ENCODE measurements at places on chromosomes 2 and 18.

DNA sequence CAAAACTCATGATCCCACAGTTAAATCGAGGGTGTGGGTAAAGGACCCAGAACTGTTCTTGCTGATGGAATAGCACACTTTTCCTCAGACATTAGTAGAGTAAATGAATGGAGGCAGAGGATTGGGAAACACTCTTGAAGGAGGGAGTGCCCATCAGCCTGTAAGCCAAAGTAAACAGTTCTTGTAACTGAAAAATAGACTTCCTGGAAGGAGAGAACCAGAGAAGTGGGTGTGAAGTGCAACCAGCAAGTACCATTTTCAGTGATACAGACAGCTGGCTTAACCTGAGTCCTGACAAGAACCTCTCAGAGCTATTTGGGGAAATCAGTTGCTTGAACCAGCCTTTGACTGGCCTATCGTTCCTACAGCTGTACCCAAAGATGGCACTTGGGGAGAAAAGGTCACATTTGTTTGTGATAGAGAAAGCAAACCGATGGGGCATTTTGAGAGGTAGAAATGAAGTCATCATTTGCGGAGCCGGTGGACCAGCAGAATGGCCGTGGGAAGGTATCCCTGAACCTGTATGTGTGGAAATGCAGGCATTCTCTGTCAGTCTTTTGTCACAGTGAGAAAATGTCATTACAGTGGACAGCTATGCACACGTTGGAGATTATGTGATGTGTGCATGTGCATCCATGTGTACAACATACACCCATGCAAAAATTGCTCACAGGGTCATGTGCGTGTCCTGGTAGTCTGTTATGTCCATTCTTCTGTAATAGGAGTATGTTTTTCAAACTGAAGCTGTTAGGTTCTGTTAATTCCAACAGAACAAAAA, 17.8 kb downstream of the CRIM1 start:
- DNase-seq: peak; percentile 77

DNA sequence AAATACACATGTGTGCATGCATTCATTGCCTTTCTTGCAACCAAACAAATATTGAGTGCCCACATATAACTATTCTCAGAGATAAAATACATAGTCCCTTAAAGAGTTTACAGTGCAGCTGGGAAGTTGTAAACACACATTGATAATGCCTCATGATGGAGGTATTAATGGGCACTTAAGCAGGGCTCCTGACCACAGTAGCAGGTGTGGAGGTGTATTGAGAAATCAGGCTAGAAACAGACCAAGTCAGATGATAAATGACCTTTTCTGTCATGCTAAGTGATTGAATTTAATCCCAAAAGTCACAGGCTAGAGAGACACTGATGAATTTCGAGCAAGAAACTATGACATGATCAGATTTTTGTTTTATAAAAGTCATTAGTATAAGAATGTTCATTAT, 157.7 kb downstream of the ZNF385B start:
- no peak for DNase-seq

DNA sequence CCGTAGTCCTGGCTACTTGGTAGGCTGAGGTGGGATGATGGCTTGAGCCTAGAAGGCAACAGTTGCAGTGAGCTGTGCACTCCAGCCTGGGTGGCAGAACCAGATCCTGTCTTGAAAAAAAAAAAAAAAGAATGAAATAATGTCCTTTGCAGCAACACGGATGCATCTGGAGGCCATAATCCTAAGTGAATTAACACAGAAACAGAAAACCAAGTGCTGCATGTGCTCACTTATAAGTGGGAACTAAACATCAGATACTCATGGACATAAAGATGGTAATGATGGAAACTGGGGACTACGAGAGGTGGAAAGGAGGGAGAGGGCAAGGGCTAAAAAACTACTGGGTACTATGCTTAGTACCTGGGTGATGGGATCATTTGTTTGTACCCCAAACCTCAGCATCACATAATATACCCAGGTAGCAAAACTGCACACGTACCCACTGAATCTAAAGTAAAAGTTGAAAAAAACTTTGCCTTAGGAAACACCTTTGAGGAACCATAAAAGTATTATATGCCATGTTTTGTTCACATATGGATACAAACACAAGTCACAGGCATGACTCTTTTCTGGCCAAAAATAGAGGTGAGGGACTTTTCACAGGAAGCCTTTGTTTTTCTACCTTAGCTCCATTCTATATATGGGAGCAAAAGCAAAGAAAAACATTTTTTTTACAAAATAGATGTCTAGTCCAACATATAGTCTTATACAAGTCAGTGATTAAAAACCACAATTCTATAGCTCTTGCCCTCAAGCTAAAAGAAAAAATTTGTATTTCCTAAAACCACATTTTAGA, 36.6 kb downstream of the GPR155 start:
- no peak for DNase-seq

DNA sequence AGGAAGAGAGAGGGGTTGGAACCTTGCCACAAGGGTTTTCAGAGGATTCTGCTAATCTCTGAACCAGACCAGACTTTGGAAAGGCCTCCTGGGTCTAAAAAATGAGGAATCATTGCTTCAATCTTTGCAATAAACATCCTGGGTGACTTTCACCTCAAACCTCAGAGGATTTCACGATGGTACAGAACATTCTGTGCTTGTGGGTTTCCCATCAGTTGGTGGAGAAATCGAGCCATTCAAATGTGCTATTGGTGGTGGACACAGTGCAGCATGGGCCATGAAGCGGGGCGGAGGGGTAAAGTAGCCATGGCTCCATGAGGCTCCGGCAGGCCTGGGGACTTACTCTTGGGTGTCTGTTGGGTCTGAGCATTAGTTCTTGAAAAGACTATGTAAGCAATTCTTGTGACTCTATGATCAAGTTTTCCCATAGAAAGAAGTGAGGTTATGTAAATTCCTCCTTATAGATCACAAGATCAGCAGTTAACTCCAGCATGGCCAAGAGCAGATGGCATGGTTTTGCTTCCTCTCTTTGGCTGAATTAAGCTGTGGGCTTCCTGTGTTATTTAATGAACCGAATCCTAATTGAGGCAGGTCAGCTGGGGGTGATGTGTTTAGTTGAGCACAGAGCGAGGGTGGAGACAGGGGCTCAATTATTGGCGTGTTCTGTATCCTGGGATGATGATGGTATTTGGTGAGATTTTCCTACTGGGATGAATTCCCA, 1.9 kb upstream of the IL1R2 start:
- no peak for DNase-seq

DNA sequence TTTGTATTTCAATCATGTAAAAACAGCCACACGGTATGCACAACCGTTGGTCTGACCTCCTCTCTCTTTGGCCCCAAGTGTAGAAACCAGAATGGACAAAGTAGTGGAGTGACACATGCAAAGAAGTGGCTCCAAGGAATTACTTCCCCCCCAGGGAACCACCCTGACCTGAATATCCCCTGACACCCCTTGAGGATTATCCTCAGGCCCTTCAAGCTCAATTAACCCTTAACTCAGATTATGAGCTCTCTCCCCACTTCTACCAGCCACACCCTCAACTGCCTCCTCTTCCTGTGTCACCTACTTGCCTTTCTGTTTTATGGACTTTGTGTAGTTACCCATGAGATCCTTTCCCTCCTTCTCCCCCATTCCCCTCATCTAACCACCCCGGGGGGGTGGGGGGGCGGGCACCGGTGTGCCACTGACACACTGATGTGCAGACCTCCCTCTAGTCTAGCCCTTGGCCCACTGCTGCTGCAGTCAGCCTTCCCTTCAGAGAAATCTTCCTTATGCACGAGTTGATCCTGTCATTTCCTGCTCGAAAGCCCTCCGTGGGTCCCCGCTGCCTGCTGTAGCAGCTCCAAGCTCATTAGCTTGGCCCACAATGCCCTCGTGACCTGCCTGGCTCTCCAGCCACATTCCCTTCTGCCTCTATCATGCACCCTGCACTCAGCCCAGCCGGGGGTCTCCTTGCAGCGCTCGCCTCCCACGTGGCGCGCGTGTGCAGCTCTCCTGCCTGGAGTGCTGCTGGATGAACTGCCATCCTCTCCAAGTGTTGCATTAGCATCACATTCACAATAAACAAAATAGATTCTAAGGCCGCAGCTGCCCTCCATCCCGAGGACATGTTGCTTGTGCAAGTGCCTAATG, 40.1 kb upstream of the TMEM177 start:
- DNase-seq: no peak

DNA sequence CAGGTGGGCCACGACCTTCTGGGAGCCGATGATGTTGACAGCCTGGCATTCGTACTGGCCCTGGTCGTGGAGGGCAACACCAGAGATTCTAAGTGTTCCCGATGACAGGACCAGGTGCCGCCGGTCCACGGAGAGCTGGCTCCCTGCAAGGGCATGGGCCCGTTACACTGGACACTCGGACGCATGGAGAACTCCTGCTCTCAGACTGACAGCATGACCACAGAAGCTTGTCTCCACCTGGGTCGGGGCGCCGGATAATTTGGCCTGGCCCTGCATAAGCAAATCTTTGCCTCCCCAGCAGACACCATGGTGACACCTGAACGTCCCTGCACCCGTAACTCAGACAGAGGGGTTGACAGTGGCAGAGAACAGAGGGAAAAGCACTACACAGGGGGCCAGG, 80.7 kb downstream of the PXDN start:
- DNase-seq: no peak

GRCh38 chr2:27773959-27774358, 2.4 kb downstream of the MRPL33 start:
- no peak for DNase-seq

GRCh38 chr2:6826081-6826913, 39.4 kb downstream of the CMPK2 start:
- DNase-seq: peak; percentile 60

GRCh38 chr2:101002562-101003277, 631 bp downstream of the RPL31 start:
- no peak for DNase-seq

DNA sequence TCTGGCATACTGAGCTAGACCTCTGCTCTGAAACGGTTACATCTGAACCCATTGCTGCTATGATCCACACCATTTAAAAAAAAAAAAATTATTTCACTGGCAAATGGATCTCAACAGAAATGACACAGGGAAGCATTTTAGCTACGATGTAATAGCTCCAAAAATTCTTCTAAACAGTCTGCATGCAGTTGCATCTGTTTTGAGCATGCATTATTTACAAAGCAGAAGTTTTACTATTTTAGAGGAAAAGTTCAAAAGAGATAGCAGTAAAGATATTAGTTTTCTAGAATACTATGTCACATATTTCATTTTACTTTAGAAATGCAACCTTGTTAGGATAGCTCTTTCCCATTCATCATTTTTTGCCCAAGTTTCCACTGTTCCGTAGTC, 265.7 kb downstream of the MEIS1 start:
- DNase-seq: no peak

GRCh38 chr2:650343-651310, 26.6 kb downstream of the TMEM18 start:
- peak; percentile 87 for DNase-seq

- no peak for DNase-seq
Observed at GRCh38 chr2:156329031-156329926, 3.2 kb downstream of the NR4A2 start.

DNA sequence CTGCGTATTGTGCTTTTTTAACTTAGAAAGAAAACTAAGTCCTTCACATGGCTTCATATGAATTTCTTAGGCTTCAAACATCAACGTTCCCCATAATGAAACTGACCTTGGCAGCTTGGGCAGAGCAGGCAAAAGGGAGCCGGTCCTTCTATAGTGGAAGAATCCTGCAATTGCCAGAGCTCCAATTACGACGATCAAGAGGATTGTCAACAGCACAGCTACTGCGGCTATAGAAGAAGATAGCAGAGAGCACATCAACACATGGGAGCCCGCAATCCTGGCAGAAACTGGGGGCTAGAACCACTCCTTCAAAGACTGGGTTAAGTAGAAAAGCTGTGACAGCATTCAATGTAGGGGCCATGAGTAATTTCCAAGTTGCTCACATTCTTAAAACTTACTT, 69.8 kb downstream of the DHRS9 start:
- no peak for DNase-seq

DNA sequence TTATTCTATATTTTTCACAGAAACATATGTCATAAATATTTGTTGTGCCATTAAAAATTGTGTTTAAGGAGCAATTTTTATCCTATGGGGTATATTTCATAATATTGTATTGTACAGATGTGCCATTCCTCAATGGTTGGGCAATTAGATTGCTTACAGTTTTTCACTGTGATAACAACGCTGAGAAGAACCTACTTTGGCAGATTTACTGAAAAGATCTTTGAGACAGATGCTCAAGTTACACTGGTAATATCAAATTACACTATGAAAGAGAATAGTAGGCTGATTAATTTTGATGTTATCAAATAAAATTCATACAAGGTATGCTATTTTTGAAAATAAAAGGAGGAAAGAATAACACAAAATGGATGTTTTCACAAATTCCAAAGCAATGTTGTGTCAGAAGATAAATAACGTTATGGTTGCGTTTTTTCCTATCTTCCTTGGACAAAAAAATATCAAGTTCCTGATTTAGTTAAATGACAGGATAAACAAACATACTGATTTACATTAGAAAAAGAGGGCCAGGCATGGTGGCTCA, 335.1 kb upstream of the ZNF521 start:
- no peak for DNase-seq

GRCh38 chr18:9539283-9539682, 64.0 kb downstream of the RALBP1 start:
- peak; percentile 36 for DNase-seq

- DNase-seq: peak; percentile 73
Observed at GRCh38 chr2:200466425-200467418, 43.1 kb downstream of the KCTD18 start.

- DNase-seq: no peak
Observed at GRCh38 chr2:170999654-171000053, 70.6 kb downstream of the GORASP2 start.

DNA sequence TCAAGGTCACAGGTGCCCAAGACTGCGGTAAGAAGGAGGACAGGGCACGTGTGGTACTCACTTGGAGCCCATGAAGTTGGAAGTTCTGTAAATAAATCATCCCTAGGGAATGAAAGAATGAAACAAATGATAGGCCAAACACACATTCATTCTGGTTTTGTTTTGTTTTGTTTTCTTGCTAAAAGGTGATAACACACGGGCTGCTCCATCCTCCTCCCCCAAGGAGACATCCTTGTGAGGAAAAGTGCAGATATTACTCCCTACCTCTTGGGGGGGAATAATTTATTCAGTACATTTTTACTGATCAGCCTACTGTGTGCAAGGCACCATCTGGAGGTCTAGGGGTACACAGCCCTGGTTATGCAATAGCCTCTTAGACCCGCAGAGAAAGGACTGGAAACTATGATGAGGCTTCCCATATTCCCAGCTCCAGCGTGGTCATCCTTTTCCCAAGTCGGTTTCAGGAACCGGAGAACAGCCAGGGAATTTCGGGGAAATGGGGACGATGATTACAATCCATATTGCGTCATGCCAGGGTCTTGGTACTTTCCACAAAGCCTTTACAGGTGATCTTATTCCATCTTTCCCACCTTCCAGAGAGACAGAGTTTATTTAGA, 6.3 kb downstream of the RAX start:
- no peak for DNase-seq

Data from AG10803 (cell line).